Endodermal cell (in vitro differentiated cells): ENCODE measurements at places on chromosomes 6 and 20. TPM values are rescaled to one million over a fixed set of nuclear protein-coding genes. Genes with fewer than 3 reads are reported as not detected.

DNA sequence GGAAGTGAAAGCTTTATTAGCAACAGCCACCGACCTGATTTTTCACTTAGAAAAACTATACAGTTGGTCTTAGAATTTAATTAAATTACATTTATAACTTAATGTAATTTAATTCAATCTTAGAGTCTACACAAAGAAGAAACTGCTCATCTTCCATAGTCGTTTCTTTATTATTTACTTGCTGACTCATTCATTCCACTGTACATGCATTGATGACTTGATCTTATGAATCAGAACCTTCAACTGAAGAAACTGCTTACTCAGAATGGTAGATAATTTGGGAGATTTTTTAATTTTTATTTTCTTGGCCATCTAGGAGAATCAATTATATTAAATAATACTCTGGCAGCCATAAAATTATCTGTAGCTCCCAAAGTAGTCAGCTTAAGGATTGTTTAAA is 1021.6 kb upstream of the FLRT3 start:
- no peak for DNase-seq

Gene LY6G6C
- total RNA-seq = 0.29 and 0.90 TPM in 2 replicates

Gene SDC4
- 118 to 286 TPM (median 119 TPM) in 3 replicates for total RNA-seq

Gene HSPA12B
- 1.4 to 4.4 TPM (median 1.7 TPM) in 3 replicates for total RNA-seq

Gene COL12A1
- 0.64 and 0.84 TPM in 2 replicates for total RNA-seq

Gene APOM
- 2.0 to 3.2 TPM (median 2.0 TPM) in 3 replicates for total RNA-seq

DNA sequence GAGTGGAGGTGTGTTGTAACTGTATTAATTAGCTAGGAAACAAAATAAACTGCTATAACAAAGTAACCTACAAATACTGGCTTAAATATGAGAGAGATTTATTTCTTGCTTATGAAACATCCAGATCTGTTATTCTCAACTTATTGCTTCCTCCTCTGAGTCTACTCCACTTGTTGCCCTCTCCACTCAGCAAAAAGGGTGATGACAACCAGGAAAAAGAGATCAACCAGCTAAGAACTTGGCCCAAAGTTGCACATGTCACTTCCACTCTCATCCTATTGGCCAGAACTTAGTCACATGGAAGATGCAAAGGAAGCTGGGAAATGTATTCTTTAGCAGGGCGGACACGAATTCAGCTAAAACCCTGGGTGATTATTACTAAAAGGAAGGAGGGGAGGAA is 5.2 kb upstream of the TP53RK start:
- DNase-seq = no peak

DNA sequence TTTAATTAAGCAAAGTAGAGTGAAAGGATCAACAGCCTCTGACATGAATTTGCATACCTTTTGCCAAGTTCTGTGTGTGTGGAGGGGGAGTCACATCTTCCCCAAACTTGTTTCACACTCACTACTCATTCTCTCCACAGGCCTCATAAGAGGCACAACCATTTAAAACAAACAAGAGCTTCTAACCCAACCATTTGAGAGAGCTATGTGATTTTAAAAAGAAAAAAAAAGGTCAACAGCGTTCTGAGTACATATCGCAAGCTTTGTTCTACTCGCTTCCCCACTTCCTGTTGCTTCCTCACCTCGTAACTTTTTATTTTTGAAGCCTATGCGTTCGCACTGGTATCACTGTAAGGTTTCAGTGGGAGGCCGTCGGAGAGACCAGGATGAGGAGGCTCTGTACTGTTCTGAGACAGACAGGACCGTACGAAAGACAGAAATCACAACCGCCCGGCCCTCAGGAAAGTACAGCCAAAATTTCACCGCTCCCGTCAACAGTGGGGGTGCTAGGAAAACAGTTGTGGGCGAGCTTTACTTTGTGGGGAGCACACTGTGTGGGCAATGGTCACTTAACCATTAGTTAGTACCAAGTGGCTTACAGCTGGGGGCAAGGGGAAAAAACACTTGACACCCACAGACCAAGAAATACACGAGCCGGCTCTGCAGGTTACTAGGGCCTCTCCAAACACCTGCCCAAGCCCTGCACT is 61.3 kb downstream of the TRERF1 start:
- DNase-seq = no peak

Gene C6orf163
- total RNA-seq = 3.3 and 5.2 TPM in 2 replicates

- DNase-seq = no peak
Observed at GRCh38 chr20:3085571-3086072, 1.1 kb upstream of the AVP start.

DNA sequence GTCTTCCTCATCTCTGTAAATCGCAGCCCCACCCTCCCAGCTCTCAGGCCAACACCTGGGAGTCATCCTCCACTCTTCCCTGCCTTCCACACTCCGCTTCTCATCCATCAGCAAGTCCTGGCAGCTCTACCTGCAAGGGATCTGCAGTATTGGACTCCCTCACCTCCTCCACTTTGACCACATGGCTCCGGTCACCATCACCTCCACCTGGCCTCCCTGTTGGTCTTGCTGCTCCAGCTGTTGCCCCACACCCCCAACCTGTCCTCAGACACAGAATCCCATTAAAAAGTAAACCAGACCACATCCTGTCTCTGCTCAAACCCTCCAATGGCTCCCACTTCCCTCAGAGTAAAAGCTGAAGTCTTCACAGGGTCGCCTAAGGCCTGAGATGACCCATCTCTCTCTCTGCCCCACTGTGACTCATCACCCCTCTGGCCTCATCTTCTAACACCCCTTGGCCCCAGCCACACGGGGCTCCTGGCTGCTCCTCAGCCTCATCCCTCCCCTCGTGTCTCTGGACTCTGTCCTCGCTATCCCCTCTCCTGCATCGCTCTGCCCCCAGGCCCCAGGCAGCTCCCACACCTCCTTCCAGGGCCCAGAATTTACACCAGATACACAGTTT is 185.1 kb upstream of the SULF2 start:
- no peak for DNase-seq

- no peak for DNase-seq
Observed at GRCh38 chr6:16420715-16421461, 182.5 kb downstream of the GMPR start.

GRCh38 chr6:30508890-30509736 is 19.8 kb downstream of the HLA-E start:
- DNase-seq = peak; percentile 12

Gene CCN5
- not detected in 2 replicates for total RNA-seq

GRCh38 chr6:106199998-106200397 is 113.9 kb downstream of the PRDM1 start:
- no peak for DNase-seq

DNA sequence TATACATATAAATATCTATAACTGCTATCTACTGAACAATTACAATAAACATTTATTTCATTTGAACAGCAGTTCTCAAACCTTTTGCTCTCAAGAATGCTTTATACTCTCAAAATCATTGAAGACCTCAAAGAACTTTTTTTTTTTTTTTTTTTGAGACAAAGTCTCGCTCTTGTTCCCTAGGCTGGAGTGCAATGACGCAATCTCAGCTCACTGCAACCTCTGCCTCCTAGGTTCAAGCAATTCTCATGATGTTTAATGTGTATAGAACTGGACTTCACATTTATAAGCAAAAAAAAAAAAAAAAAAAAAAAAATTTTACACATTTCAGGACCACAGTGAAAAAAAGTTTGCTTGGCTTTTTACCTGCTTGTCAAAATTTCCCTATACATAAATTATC is 11.7 kb downstream of the UBE2V1 start:
- DNase-seq = no peak

GRCh38 chr20:33964441-33964840 is 29.3 kb upstream of the RALY start:
- no peak for DNase-seq
